Stimulated activated CD8-positive, alpha-beta memory T cell treated with anti-CD3 and anti-CD28 coated beads, Interleukin-2, amount 100 ng/mL, for 1 hour (primary cell): ENCODE measurements at places on chromosomes 5 and 9.

DNA sequence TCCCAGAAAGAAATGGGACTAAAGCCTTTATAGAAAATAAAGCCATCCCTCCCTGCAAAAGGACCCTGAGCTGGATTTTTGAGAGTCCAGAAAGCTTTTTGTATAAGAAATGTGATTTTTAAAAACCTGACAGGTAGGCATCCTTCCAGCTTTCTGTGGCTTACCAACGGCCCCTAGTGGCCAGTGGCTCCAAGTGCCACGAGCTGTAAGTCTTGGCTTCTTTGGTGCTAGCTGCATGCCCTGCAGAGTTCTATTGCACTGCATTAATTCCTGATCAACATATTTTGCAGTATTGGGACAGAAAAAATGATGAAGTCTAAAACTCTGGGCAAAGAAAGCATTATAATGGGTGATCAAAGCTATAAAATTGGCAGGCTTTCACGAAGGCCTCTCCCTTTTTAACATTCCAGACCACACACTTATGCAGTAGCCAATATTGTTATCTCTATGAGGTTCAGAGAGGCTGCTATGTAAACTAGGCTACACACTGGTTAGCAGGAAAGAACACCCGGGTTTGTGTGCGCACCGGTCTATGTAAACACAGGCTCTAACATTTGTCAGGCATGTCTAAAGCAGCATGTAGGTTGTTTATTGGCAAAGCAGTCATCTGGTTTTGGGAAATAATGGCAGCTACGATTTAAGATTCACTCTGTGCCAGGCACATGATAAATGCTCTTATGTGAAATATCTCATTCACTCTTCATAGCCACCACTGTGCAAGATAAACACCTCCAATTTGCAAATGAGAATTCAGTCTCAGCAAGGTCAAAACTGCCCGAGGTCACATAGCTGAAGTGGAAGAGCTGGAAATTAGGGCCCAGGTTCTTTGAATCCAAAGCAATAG lies 55.2 kb downstream of the NMUR2 start:
- DNase-seq, result no peak

- DNase-seq, result no peak
Measured at GRCh38 chr5:39238366-39239105, 19.2 kb upstream of the FYB1 start.

- no peak for DNase-seq
Measured at GRCh38 chr5:116658830-116659229, 84.2 kb upstream of the SEMA6A start.

- no peak for DNase-seq
Measured at GRCh38 chr9:104319685-104320084, 184.4 kb upstream of the OR13F1 start.

DNA sequence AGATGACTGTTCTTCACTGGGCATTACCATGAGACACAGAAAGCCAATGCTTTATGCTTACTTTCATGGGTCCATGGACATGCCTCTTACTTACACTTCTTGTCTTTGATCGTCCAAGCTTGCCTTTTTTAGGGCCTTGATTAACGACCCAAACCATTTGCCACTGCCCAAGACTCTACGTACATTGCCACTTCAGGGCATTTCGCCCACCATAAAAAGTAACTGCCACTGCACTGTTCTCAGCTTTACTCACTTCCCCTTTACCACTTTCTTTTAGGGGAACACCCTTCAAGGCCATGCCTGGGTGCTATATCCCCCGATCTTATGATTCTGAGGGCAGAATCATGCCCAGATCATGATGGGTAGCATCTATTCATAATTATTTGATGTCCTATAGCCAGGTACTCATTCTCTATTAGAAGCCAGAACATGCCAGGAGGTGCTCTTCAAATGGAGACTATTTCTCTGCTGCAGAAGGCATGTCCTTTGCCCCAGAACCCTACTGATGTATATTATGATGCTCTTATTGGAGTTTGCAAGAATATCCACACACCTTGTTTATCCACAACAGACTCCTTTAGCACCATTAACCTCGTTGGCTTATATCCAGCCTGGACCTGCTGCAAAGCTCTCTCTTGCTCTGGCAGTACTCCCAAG lies 64.1 kb upstream of the RAD23B start:
- DNase-seq, result no peak

- no peak for DNase-seq
Measured at GRCh38 chr5:149038336-149039080, 24.4 kb downstream of the SH3TC2 start.

GRCh38 chr9:114061830-114062474 lies 16.1 kb downstream of the AMBP start:
- no peak for DNase-seq

DNA sequence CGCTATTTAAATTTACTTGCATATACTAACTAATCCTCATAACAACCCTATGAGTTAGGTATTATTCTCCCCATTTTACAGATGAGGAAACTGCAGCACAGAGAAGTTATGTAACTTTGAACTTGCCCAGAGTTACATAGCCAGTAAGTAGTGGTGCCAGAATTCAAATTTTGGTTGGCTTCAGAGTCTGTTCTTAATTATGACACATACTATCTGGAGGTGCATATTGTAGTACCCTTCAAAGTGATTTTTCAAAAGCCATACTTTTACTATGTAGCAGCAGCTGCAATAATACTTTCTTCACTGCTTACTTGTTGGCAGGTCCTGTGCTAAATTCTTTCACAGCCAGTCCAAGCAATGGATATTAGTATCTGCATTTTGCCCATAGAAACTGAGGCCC lies 16.4 kb downstream of the MAN2A1 start:
- DNase-seq, result no peak
